ENCODE measurements at places on chromosomes 3 and 15.

DNA sequence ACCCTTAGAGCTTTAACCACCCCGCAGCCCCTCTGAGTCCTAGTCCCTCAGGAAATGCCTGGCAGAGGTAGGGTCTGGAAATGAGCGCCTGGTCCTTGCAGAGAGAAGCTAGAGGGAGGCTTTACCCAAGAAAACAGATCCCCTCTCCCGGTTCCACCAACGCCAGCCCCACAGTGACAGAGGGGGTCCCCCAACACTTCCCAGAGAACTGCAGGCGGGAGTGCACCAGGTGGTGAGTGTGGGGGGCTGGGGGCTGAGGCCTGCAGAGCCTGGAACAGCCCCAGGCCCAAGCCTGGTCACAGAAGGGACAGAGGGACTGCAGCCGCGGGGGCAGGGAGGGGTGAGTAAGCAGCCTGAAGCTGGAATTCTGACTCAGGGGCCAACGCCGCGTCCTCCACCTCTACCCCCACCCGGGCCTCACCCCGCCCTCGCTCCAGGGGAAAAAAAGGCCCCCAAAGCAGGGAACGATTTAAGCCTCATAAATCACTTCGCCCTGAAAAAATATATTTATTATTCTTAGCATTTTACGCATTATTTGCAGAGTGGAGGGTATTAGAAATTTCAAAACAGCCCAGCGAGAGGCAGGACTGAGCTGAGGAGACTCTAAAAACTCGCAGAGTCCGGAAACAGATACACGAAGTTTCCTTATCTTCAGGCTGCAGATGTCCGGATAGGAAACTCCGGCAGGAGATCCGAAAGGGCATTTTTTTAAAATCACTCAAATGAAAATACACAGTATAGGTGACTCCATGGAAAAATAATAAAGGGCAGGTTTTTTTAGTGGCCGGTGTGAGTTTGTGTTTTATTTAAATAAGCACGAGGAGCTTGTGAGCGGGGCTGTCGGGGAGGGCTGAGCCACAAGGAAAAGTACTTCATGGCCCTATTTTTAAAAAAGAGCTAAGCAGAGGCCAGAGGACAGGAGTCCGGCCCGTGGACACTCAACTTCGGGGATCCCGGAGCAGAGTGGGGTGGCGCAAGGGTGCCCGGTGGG is 10.0 kb downstream of the GATA2 start:
- no peak for DNase-seq

GRCh38 chr3:176919836-176920765 is 277.2 kb downstream of the TBL1XR1 start:
- DNase-seq = peak; percentile 93

- no peak for DNase-seq
These were observed 30.8 kb downstream of the LIPC start for GRCh38 chr15:58462547-58462946.

- DNase-seq = no peak
These were observed 1.2 kb downstream of the CPLX3 start for GRCh38 chr15:74827614-74828013.

DNA sequence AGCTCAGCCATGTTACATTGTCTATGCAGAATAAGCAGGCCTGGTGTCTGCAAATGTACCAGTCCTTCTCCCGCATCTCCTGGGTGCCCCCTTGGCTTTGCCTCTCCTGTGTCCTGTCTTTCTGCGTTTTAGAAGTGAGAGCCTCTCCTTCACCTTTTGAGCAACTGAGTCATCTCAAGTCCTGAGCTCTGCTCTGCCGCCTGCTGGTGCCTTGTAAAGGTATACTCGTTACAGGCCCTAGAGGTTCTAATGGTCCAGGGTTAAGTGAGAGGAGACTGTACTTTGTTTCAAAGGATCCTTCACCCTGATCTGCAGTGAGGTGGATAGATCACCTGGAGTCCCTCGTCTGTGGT is 12.6 kb downstream of the GHRL start:
- no peak for DNase-seq

DNA sequence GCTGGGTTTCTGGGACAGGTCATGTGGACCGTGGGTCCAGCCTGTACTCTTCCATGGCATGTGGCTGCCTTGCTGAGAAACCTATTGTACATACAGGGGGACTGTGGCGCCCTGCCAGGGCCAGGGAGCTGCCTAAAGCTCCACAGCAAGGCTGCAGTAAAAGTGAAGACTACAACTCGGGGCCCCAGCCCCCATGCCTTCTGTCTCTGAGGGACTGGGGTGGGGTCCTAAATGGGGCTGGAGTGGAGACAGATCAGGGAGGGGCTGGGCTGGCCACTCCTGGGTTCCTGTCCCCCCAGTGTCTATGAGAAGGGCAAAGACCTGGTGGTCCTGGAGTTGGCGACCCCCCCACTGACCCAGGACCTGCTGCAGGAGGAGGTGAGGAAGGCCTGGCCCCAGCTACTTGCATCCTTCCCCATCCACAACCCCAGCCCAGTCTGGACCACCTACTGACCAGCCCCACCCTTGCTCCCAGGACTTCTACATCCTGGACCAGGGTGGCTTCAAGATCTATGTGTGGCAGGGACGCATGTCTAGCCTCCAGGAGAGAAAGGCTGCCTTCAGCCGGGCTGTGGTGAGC is 7.3 kb downstream of the VILL start:
- no peak for DNase-seq

DNA sequence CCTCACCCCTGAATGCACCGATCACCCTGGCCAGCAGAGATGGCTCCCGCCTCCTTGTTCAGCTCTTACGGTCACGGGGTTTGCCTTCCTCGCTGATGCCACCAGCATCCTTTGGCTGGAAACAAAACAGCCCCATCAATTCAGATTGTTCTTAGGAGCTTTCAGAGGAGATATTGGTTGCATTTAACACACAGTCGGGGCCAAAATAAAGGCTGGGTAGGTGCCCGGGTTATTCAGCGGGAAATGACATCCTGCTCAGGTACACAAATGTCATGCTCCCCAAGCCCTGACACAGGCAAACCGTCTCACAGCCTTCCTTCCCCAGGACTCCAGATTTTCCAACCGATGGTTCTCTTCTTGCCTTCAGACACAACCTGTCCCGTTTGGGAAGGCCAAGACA is 62.4 kb upstream of the MEF2A start:
- DNase-seq = no peak

All from NCI-H187 (cell line).